ENCODE measurements at places on chromosomes 3 and 15.

GRCh38 chr3:185796431-185797107, 28.3 kb downstream of the IGF2BP2 start:
- DNase-seq = no peak

DNA sequence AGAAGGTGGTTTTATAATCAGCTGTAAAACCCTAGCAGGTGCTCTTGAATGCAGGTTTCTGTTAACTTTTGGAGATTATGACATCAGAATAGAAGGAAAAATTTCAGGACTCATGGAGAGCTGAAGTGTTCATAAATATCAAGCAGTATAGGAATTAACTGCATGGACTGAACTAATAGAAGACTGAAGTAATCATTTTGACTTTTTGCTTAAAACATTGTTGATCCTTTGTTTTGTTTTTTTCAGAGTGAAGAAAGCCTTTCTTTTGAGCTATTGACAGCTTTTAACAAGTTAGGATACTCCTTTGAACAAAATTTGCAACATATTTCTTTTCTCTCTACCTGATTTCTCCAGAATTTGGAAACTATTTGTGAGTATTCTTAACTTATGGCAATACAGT, 70.6 kb upstream of the DAZL start:
- no peak for DNase-seq

GRCh38 chr3:81485444-81485865, 276.0 kb downstream of the GBE1 start:
- peak; percentile 32 for DNase-seq

DNA sequence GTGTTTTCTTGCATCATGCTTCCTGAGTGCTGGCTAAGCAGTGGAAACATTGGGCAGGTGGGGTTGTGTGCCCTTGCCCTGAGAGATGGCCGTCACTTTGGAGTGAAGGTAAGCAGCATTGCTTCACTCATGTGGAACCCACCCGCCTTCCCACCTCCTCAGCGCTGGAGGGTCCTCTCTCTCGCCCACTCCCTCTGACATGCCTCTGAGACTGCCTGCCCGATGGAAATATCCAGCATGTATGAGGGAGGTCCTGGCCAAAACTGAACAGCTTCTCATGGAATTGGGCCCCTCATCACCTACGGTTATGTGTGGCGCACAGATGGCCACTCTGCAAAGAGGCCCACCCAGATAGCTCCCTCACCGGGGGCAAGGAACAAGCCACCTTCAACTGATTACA, 48.6 kb downstream of the SMAD3 start:
- no peak for DNase-seq

- no peak for DNase-seq
Measured at GRCh38 chr3:56894881-56895431, 93.2 kb upstream of the ARHGEF3 start.

DNA sequence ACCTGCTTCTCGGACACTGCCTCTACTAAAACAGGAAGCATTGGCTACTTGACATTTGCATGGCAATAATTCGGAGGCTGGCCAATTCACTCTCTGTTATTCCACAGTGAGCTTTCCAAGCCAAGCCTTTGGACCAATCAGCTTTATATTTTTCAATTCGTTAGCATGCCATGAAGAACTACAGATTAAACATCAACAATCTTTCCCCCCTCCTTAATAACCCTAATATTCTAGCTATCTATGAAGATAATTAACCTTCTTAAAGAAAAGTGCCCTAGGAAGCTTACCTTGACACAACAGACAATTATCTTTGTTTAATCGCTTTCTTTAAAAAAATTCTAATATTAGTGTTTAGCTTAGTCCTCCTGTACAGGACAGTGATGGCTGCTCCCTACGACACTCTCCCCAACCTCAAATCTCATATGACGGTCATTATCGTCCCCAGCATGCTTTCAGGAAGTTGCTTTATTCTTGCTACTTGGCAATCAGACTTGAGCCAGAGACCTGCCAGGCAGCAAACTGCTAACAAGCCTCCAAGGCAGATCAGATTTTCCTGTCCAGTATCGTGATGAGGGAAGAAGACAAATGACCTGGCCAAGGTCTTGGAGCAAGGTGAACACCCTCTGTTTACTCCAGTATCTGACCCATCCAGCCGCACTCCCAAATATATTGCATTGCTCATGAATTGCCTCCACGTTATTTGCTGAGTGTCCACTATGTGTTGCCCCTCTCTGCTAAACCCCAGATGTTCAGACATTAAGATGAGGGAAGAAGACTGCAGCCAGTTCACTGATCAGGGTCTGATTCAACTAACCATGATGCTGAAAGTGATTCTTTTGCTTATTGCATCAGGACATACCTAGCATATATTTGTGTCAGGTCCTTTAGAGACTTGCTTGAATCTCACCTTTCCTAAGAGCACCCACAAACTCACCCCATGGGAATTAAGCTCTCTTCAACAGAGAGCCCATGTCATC, 68.1 kb upstream of the LPP start:
- no peak for DNase-seq

DNA sequence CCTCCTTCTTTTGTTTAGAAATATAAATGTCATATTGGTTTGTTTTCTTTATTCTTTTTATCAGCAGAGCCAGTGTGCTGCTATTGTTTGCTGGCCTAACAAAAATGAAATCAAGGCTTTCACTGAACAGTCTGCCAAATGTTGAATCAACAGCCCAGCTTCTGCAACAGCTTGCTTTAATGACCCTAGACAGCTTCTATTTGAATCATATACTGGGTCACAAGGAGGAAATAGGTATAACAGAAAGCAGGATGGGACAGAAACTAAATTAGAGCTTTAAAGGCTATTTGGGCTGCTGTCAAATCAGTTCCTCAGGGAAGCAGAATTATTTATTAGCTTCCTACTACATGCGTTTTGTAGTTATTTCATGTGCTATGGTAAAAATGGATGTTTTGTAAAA, 12.1 kb upstream of the DNAJC13 start:
- no peak for DNase-seq

GRCh38 chr15:29476503-29477080, 207.0 kb upstream of the NSMCE3 start:
- DNase-seq = no peak

DNA sequence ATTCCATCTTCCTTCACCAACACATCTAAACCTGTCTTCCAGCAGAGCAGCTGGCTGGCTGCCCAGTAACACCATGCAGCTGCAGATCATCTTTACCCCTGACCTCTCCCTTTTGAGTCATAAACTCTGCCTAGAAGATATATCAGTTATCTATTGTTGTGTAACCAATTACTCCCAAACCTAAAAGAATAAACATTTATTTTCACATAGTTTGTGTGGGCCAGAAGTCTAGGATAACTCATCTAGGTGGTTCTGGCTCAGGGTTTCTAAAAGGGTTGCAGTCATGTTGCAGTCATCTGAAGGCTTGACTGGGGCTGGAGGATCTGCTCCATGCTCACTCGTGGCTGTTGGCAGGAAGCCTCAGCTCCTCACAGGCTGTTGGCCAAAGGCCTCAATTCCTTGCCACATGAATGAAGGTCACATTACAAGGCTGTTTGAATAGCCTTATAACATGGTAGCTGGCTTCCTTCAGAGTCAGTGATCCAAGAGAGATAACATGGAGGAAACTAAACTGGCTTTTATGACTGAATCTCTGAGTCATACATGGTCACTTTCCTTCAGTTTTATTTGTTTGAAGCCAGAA, 92.8 kb downstream of the GOLIM4 start:
- DNase-seq = no peak

- peak; percentile 75 for DNase-seq
Measured at GRCh38 chr3:179323197-179324110, 623 bp downstream of the ZNF639 start.

DNA sequence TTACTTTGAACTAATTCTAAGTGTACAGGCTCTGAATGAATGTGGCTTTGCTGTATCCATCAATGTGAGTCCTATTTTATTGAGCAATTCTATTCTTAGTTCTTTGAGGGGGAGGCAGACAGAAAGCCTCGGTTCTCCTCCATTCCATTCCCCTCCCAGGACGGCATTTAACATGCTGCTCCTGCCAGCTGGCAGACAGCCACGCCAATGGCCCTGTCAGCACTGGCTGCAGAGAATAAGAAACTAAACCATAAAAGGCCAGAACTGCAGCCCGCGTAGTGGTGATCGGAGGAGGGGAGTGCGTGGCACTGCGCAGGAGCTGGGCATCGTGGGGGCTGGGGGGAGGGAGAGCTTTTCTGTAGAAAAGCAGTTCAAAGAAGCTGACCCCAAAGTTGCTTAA, 76.0 kb upstream of the HACD2 start:
- DNase-seq = peak; percentile 92

GRCh38 chr3:42984701-42985100, 5.6 kb downstream of the GASK1A start:
- DNase-seq = no peak

GRCh38 chr3:153163393-153163724, 1.3 kb downstream of the RAP2B start:
- DNase-seq = no peak

Data from adrenal gland (tissue), 19 donors.